ENCODE measurements at places on chromosomes 11 and 22.

DNA sequence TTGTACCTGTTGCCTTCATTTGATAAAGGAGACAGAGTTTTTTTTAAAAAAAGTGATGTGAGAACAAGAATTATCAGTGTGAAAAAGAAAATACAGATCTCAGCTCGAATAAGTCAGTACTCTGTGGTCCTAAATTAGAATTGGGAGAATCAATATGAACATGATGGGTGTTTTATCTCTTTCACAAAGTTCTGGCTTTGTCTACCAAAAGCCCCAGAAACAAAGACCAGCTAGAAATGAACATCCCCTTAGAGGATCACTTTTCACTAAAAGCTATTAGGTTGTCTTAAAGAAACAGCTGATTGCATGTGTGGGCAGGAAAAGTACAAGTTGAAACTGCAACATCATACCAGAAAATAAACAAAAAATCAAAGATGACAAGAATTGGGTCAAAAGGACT is 8.4 kb upstream of the ST14 start:
- no peak for DNase-seq

GRCh38 chr22:21761086-21761485 is 25.5 kb upstream of the YPEL1 start:
- no peak for DNase-seq

DNA sequence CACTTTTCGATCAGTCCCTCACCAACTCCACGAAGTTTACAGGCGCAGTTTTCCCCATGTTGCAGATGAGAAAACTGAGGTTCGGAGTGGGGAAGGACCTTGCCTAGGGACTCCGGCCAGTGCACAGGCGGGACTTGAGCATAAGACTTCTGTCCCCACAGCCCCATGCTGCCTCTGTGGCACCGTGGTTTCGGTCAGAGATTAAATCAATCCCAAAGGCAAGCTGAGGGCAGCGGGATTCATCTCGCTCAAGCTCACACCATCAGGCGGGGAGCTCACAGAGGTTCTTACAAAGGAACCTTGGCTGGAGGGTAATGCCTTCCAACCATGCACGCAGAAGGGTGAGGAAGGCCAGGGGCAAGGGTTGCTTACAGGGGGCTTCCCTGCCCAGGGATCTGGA is 115.5 kb downstream of the PHF21B start:
- DNase-seq = no peak

DNA sequence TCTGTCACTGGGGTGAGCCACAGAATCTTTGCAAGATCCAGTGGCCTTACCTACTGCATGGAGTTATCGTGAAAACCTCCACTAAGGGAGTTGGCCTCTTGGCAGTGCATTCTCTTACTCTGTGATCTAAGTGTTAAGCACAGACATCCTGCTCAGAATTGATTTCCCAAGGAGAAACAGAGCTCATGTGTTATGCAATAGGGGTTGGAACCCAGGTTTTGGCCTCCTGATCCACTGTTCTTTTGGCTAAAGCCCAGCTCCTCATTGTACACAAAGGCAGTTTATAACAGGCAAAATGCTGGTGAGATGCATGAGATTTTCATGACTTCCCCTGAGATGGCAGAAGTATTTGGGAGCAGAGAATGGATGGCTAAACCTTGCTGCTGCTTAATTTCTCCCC is 11.8 kb downstream of the DTX4 start:
- no peak for DNase-seq

- peak; percentile 75 for DNase-seq
Measured at GRCh38 chr11:33622186-33622585, 78.4 kb downstream of the C11orf91 start.

- no peak for DNase-seq
Measured at GRCh38 chr11:127943152-127943551, 644.2 kb downstream of the ETS1 start.

- no peak for DNase-seq
Measured at GRCh38 chr22:32073823-32074380, 30.8 kb downstream of the SLC5A1 start.

GRCh38 chr11:59967677-59968394 is 4.0 kb downstream of the OOSP4A start:
- DNase-seq = no peak

GRCh38 chr11:35330931-35331330 is 88.4 kb downstream of the SLC1A2 start:
- no peak for DNase-seq

DNA sequence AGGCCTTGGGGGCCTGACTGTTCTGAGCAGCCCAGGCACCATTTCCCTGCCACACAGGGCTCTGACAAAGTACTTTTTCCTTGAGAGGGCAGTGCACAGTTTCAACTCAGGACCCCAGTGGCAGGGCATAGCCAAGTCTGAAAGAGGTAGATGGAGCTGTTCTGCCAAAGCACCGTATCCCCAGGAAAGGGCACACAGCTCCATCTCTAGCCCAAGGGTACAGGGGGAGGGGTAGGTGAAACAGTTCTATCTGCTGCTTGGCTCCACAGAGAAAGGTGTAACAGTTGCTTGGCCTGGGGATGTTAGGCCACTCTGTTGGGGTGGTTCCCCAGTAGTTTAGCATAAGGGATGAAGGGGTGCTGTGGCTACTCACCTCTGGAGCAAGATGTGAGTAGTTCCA is 47.8 kb downstream of the GDPD4 start:
- no peak for DNase-seq

DNA sequence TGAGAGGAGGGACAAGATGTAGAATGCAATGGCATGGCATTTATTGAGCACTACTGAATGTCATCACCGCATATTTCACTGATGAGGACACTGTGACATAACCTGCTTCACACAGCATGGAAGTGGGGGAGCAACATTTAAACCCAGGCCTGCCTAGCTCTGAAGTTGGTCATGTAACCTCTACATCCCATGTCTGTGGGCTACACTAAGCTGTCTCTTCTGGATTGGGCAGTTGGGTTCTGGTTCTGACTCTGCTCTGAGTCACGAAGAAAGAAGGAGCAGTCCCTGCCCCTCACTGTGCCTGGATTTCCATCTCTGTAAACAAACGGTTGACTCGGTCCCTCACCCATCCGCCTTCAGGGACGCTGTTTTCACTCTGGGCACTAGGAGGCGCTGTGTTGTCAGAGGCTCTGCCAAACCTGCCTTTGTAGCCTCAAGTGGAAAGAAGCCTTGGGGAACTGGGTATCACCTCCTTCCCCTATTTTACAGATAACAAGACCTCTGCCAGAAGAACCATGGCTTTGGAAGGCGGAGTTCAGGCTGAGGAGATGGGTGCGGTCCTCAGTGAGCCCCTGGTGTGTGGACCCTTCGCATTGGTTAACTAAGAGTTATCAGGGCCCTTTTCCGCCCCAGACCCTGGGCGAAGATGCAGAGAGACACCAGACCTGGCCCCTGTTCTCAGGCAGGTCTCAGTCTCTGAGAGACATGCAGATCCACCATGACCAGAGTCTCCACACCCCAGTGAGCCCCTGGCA is 12.7 kb upstream of the ARHGEF17 start:
- peak; percentile 93 for DNase-seq

All from EL (cell line).